ENCODE measurements at places on chromosomes 13 and 19.

DNA sequence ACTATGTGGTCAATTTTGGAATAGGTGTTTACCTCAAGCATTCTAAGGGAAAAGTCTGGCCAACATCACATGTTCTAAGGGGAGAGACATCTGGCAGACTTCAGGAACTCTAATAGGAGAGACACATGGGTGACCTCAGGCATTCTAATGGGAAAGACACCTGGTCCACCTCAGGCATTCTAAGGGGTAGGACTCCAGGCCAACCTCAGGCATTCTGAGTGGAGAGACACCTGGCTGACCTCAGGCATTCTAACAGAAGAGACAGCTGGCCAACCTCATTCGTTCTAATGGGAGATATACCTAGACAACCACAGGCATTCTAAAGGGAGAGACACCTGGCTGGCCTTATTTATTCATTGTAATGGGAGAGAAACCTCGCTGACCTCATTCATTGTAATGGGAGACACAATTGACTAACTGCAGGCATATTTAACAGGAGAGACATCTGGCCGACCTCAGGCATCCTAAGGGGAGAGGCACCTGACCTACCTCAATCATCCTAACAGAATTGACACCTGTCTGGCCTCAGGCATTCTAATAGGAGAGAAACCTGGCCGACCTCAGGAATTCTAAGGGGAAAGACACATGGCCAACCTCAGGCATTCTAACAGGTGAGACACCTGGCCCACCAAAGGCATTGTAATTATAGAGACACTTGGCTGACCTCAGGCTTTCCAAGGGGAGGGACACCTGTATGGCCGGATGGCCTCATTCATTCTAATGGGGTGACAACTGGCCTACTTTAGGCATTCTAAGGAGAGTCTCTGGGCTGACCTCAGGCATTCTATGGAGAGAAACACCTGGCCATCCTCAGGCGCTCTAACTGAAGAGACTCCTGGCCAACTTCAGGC is 1346.8 kb downstream of the UQCRFS1 start:
- DNase-seq, result no peak

DNA sequence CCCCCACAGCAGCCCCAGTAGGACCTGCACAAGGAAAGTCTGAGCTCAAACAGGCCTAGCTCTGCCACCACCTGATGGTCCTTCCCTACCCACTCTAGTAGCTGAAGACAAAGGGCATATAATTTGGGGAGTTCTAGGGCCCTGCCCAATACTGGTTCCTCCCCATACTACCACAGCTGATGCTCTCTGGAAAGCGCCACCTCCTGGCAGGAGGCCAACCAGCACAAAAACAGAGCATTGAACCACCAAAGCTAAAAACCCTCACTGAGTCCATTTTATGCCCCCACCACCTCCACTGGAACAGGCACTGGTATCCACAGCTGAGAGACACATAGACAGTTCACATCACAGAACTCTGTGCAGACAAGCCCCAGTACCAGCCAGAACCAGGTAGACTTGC is 1276.8 kb downstream of the OLFM4 start:
- no peak for DNase-seq

DNA sequence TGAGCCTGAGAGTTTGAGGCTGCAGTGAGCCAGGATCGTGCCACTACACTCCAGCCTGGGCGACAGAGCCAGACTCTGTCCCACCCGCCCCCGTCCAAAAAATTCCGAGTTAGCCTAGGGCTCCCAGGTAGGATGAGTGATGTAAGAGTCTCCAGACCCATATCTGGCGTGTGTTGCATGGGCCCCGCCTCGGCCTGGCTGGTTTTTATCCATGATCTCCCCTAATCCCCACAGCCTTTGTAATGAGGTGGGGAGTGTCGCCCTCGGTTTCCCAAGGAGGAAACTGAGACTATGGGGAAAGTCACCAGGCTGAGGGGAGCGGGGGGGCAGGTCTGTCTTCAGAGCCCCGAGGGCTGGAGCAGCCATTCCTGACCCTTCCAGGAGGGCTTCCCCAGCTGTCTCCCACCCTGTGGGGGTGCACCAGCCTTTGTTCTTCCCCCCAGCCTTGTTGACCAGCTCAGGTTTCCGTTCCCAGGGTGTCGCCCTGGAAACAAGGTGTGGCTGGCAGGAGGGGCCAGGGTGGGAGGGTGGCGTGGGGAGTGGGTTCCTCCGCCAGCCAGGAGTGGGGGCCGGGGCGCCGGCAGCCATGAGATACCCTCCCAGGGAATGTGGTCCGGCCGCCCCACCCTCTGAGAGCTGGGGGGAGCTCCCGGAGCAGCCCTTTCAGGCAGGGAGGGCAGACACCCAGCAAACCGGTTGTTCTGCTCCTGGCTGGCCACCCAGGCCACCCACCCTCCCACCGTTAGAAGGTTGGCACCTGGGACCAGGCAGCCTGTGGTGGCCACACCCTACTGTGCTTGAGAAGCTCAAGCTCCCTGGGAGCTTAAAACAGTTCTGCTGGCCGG is 11.5 kb downstream of the MYH14 start:
- DNase-seq, result peak; percentile 66

GRCh38 chr13:39559847-39560246 is 43.1 kb downstream of the LHFPL6 start:
- DNase-seq, result no peak

- no peak for DNase-seq
Measured at GRCh38 chr13:24038841-24039330, 121.6 kb upstream of the SPATA13 start.

GRCh38 chr19:32864318-32865007 is 5.1 kb downstream of the SLC7A9 start:
- no peak for DNase-seq

- DNase-seq, result no peak
Measured at GRCh38 chr13:77298426-77298825, 28.5 kb downstream of the MYCBP2 start.

- DNase-seq, result no peak
Measured at GRCh38 chr13:74406420-74406819, 272.2 kb upstream of the KLF12 start.

GRCh38 chr13:36344886-36345437 is 1.2 kb downstream of the SPART start:
- DNase-seq, result no peak

DNA sequence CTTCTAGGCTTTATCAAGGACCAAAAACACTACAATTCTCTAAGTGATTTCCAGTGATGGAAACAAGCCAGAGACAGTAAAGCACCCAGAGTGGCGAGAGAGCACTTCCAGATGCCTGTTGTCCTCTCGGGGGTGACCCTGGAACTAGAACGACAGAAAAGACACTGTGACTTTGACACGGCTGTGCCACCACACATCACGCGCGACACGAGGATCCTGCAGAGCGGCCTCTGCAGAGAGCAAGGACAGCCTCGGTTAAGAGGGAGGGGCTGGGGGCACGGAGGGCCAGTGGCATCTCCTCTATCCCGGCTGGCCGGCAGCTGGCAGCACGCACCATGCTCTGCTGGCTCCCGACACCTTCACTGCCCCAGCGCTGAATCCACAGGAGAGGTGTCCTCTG is 42.3 kb downstream of the SUGP2 start:
- no peak for DNase-seq

GRCh38 chr19:28633319-28634018 is 579.5 kb downstream of the UQCRFS1 start:
- no peak for DNase-seq

DNA sequence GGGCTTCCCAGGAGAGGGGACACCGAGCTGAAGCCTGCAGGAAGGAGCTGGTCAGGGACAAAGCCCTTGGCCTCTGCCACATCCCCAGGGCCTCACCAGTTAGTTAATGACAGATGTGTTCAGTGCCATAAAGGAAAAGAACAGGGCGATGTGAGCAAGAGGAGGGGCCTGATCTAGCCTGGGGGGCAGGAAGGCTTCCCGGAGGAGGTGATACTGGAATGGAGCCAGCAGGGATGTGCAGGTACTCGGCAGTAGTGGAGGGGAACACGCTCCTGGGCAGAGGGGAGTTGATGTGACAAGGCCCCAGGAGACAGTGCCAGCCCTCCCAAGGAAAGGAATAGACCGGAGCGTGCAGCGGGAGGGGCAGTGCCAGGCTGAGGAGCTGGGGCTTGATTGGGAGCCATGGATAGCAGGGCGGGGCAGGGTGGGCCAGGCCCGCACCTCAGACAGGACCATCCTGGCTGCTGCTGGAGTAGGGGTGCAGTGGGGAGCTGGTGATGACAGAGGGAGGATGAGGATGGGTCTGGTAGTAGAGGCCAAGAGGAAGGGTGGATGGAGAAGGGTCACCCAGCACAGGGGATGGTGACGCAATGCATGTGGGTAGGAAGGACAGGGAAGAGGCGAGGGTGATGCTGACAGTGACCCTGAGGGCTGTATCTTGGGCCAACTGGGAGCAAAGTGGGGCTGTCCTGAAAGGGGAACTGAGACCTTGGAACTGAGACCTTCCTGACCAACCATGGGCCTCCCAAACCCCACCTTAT is 4.1 kb downstream of the C19orf33 start:
- DNase-seq, result no peak

DNA sequence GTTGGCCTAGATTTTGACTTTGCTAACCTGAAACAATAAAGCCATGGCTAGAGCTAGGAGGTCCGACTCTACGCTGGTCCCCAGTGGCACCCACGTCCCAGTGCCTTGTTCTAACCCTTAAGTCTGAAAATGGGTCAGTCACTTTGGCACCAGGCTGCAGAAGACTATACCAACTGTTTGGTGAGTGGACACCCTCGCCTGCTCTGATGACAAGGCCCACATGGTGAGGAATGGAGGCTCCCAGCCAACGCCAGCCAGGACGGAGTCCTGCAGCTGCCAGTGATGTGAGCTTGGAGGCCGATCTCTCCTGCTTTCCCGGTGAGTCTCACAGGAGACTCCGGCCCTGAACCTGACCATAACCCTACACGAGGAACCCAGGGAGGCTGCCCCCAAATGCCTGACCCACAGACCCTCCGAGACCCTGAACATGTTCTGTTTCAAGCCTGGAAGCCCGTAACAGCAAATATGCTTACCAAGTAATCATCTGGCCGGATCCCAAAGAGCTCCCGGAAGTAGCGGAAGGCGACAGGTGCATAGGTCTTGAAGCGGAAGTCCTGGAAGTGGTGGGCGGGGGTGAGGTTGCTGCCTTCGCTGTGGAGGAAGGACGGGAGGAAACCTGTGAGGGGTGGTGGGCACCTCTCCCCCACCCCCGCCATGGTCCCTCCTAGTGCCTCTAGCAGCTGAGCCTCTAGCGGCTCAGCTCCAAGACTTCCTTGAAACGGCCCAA is 34.1 kb upstream of the CACTIN start:
- DNase-seq, result no peak

GRCh38 chr13:114257014-114257413 is 22.3 kb downstream of the CDC16 start:
- DNase-seq, result no peak

GRCh38 chr13:87779426-87779825 is 108.3 kb downstream of the SLITRK5 start:
- DNase-seq, result no peak

DNA sequence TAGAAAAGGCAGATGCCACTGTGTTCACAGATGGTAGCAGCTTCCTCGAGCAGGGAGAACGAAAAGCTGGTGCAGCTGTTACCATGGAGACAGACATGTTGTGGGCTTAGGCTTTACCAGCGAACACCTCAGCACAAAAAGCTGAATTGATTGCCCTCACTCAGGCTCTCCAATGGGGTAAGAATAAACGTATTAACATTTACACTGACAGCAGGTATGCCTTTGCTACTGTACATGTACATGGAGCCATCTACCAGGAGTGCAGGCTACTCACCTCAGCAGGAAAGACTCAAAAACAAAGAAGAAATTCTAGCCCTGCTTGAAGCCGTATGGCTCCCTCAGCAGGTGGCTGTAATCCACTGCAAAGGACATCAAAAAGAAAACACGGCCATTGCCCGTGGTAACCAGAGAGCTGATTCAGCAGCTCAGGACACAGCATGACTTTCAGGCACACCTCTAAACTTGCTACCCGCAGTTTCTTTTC is 197.7 kb downstream of the ZNF737 start:
- no peak for DNase-seq

GRCh38 chr13:81874681-81875661 is 1534.0 kb upstream of the SPRY2 start:
- DNase-seq, result no peak

- no peak for DNase-seq
Measured at GRCh38 chr19:48683349-48683748, 10.5 kb upstream of the NTN5 start.

DNA sequence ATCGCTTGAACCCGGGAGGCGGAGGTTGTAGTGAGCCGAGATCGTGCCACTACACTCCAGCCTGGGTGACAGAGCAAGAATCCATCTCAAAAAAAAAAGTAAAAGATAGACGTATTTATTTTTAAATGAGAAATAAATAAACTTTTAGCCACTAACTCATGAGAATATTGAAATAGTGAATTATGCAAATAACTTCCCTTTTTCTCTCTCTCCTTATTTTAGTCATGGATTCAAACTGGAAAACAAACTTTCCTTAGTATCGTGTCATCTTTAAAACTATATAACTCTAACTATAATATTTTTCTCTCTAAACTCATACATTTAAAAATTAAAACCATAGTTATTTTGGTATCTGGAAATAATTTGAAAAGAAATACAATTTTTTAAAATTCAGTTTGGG is 96.1 kb downstream of the FRY start:
- no peak for DNase-seq

GRCh38 chr19:49097453-49098288 is 12.4 kb downstream of the SNRNP70 start:
- DNase-seq, result no peak

- no peak for DNase-seq
Measured at GRCh38 chr13:50511877-50512341, 331.6 kb downstream of the DLEU7 start.

DNA sequence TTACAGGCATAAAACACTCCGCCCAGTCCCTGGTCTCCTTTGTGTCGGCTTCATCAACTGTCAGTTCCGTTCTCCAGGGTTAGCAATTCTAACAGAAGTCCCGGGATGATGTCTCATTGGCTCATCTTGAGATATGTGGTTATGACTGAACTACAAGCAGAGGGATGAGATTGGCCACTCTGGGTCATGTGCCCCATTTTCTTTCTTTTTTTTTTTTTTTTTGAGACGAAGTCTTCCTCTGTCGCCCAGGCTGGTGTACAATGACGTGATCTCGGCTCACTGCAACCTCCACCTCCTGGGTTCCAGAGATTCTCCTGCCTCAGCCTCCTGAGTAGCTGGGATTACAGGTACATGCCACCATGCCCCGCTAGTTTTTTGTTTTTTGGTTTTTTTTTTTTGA is 95.4 kb upstream of the MRI1 start:
- no peak for DNase-seq

GRCh38 chr19:40191836-40192646 is 815 bp downstream of the MAP3K10 start:
- no peak for DNase-seq

DNA sequence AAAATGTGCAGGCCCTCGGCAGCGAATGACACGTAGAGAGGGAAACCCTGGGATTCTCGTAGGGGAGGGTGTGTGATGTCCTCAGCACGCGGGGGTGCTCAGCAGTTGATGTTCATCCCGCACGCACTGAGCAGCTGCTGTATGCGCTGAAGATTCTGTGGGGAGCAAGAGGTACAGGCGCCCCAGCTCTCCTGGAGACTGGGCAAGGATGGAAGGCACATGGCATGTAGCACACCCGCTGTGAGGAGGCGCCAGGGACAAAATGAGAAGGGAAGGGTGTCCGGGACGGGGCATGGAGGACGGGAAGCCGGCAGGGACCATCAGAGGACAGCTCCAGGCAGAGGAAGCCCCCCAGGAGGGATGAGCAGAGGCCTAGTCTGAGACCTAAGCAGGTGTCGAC is 15.4 kb downstream of the ATP11A start:
- DNase-seq, result no peak

- DNase-seq, result no peak
Measured at GRCh38 chr13:28494778-28495537, at the start of gene FLT1. TSS of gene FLT1 (minus strand) at chr13:28495128. CDS start at chr13:28494843, 285 bp downstream.

Measured in epithelial cell of prostate (primary cell).